ENCODE measurements at places on chromosomes 1 and 21. TPM values are rescaled to one million over a fixed set of nuclear protein-coding genes. Genes with fewer than 3 reads are reported as not detected.

DNA sequence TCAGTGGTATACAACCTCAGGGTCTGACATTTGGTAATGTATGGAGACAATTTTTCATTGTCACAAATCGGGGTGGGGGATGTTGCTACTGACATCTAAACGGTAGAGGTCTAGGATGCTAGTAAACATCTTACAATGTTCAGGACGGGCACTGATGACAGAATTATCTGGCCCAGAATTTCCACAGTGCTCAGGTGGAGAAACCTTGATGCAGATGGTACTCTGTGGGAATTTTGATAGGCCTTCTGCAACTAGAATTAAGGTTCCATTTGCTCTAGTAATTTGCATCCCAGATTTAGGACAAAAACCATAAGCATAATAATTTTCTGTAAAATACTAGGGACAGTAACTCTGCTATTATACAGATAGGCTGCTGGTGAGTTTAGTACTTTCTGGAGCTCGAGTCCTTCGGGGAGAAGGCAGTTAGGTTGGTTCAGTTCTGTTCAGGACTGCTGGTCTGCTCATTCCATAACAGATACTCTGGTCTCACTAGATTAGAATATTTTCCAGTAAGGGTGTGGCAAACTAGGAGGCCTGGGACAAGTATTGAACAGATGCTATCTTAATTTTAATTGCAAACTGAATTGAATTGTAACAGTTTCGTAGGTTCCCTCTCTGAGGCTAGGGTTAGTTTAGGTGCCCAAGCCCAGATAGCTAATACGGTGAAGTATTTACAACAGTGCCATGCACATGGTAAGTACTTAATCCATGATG lies 11.4 kb downstream of the METTL13 start:
- H3K27me3 ChIP-seq = no peaks in the 10 kb centered on the region
- H3K4me3 ChIP-seq = no peak overlapping the region
- H3K4me1 ChIP-seq = no peaks in the 10 kb centered on the region

Gene FCRL3
- not detected for total RNA-seq

- H3K4me3 ChIP-seq = peak overlapping the region; percentile 98
- no peak overlapping the region for H3K27ac ChIP-seq
- no peaks in the 10 kb centered on the region for H3K36me3 ChIP-seq
- H3K4me1 ChIP-seq = peaks cover 40% of the 10 kb centered on the region
- DNase-seq = no peak
Measured at GRCh38 chr1:2228694-2229036, 546 bp downstream of the SKI start.

Gene CNTN2
- 12.8 TPM for total RNA-seq

DNA sequence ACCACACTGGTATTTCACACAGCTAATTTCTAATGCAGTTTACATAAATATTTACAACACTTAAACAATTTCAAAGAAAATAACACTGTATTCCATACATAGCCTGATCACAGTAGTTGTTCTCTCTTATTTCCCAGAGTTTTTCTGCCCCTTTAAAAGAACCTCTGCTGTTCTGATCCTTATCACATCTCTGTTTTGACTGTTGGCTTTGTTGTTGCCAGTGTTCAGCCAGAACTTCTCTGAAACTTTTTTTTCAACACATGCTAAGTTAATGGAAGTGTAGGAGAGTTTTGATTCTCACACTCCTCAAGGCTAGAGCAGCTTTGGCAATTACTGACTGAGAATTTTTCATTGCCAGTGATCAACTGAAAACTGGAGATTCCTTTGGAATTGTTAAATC lies 11.1 kb downstream of the SELE start:
- no peaks in the 10 kb centered on the region for H3K36me3 ChIP-seq
- no peak overlapping the region for H3K27ac ChIP-seq
- H3K4me3 ChIP-seq = no peak overlapping the region
- no peaks in the 10 kb centered on the region for H3K4me1 ChIP-seq
- no peak for DNase-seq

- no peaks in the 10 kb centered on the region for H3K36me3 ChIP-seq
- no peak for DNase-seq
- H3K27me3 ChIP-seq = no peaks in the 10 kb centered on the region
- H3K27ac ChIP-seq = no peak overlapping the region
Measured at GRCh38 chr1:93714356-93714755, 32.7 kb upstream of the BCAR3 start.

DNA sequence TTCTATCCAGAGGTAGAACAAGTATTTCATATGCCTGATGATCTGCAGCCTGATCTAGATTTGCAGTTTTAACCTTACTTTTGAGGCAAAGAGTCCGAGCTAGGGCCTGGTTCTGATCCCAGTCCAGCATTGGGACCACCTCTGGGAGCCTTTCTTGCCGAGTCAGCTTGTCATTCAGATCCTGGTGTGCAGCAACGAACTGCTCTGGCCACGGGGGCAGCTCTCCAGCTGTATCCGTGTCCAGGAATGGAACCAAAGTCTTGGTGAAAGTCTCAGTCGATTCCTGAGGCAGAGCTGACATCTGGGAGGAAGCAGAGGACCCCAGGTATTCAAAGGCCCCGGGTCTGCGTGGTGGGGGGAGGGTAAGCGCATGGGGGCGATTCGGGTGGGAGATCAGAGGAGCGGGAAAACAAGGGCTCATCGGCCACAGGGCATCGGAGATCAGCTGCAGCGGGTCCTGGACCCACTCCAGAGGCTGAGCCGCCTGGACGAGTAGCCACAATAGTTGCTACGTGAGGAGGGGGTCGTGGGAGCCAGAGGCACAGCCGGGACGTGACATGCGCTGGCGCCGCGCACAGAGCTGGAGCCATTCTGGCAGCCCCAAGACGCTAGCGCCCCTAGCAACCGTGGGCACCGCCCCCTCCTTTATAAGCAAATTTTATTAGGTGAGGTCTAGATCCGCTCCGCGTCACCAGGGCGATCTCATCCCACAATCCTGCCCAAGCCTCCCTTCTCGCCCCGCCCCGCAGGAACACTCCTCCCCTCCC lies 32.4 kb upstream of the BSDC1 start:
- H3K36me3 ChIP-seq = no peaks in the 10 kb centered on the region
- no peaks in the 10 kb centered on the region for H3K4me1 ChIP-seq
- no peak overlapping the region for H3K27ac ChIP-seq

- H3K27me3 ChIP-seq = no peaks in the 10 kb centered on the region
- no peak for DNase-seq
- H3K27ac ChIP-seq = no peak overlapping the region
- no peaks in the 10 kb centered on the region for H3K4me1 ChIP-seq
- no peaks in the 10 kb centered on the region for H3K36me3 ChIP-seq
Measured at GRCh38 chr1:29651684-29652665, 415.7 kb downstream of the PTPRU start.

DNA sequence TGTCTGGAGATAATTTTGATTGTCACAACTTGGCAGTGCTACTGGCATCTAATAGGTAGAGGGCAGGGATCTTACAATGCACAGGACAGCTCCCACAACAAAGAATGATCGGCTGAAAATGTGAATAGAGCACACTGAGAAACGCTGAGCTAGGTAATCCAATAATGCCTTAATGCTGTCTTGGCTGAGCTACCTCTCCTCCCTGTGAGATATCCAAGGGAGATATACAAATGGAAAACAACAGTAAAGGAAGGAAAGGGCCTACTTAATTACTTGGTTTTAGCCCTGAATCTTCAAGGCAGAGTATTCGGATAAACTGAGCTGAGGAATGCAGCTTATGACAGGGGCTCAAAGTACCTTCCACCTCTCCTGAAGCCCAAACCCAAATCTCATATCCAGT lies 2.9 kb downstream of the DNASE2B start:
- peaks cover 16% of the 10 kb centered on the region for H3K4me1 ChIP-seq
- peak; percentile 51 for DNase-seq
- H3K36me3 ChIP-seq = no peaks in the 10 kb centered on the region
- no peaks in the 10 kb centered on the region for H3K27me3 ChIP-seq
- no peak overlapping the region for H3K4me3 ChIP-seq
- H3K27ac ChIP-seq = no peak overlapping the region

Data from neural progenitor cell (in vitro differentiated cells).